ENCODE measurements at places on chromosomes 6 and 20. TPM values are rescaled to one million over a fixed set of nuclear protein-coding genes. Genes with fewer than 3 reads are reported as not detected.

DNA sequence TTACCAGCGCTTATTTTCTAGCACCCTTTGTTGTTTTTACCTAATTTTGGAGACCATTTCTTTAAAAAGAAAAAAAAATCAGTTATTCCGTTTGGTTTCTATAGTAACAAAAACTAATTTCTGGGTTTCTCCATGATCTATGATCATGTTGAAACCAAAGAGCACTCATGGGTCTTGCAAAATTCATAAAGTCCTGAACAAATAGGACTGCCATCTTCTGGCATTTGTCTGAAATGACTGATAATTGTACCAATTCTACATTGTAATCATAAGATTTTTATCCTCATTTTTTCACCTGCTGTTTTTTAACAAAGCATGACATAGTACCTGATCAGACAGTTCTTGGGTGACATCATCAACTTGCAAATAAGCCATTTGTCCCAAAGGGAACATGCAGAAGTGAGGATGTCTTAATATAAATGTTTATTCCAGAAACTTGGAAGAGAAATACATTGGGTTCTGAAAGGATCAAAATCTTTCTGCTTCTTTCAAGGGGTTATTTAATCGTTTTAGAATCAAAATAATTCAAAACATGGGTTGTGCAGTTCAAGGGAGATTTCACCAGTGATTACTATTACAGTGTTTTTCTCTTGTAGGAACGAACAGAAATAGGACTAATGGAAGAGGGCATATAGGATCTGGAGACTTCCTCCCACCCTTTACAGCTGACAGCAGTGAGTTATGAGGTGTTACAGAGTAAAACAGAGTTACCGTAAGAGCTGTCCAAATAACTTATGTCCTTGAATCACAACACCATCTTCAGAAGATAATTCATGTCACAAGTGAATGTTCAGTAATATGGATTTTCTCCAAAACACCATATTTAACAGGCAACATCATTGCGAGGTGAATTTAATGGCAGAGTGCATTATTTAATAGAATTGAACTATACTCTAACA lies 87.1 kb upstream of the GJE1 start:
- peaks cover 20% of the 10 kb centered on the region for H3K27me3 ChIP-seq
- H3K27ac ChIP-seq, result no peak overlapping the region
- H3K36me3 ChIP-seq, result no peaks in the 10 kb centered on the region
- H3K4me1 ChIP-seq, result no peaks in the 10 kb centered on the region

DNA sequence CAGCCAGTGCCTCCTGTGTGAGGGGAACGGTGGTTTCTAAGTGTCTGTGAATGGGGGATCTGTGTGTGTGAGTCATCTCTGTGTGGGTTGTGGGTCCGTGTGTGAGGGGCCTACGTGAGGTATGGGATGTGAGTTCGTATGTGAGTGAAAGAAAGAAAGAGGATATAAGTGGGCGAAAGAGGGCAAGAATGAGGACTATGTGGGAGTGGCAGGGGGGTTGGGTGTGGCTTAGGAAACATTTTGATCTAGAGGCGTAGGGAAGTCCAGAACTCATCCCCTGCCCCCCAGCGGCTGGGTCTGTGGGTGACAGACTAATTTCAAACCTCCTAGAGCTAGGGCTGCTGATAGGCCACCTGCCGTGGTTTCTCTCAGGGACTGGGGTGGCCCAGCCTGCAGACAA lies 35.5 kb downstream of the DHX35 start:
- H3K4me3 ChIP-seq, result peak overlapping the region; percentile 53
- peaks cover 72% of the 10 kb centered on the region for H3K36me3 ChIP-seq
- H3K4me1 ChIP-seq, result peaks cover 23% of the 10 kb centered on the region
- no peaks in the 10 kb centered on the region for H3K27me3 ChIP-seq

- H3K36me3 ChIP-seq, result peaks cover 99% of the 10 kb centered on the region
- ATAC-seq, result no peak
- peak overlapping the region; percentile 24 for H3K4me3 ChIP-seq
- H3K27me3 ChIP-seq, result no peaks in the 10 kb centered on the region
Observed at GRCh38 chr20:5570452-5570851, 179.7 kb upstream of the SHLD1 start.

DNA sequence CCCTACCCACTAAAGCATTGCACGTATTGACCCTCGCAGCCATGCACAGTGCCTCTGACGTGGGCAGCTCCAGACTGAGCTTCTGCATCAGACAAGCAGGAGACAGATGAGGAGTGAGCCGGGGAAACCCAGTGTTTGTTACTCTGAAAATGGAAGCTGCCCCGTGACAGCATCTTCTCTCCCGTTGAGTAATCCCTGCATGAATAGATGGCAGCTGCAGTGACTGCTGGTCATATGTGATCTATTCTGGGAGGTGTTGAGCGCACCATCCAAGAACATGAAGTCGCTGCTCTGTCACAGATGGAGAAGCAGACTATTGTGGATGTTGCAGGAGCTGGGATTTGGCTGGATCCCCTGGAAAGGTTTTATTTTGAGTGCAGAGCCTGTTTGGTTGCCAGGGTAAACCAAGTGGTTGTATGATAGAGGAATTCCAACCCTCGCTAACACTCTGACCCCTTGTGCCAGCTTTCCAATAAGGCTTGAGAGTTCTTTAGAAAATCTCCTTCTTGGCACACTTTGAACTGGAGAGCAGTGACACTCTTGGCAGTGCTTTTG lies 242.2 kb downstream of the NRN1 start:
- no peak overlapping the region for H3K4me3 ChIP-seq
- ATAC-seq, result no peak
- H3K4me1 ChIP-seq, result no peaks in the 10 kb centered on the region
- H3K27ac ChIP-seq, result no peak overlapping the region

DNA sequence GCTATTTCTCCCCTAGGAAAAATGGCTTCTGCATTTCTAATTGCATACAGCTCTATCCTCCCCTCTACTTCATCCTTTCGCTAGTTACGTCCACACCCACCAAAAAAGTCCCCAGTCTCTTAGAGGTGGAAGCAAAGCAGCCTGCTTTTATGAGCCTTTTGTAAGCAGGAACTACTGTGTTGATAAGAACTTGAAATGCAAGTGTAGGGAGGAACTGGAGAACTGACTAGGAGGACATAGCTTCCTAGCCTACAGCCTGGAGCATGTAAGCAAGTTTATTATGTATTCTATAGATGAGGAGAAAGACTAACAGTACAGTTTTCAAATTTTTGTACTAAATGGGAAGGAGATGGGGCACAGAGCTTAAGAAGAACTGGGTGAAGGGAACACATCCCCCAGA lies 10.3 kb downstream of the ARHGAP18 start:
- no peak overlapping the region for H3K4me3 ChIP-seq
- no peaks in the 10 kb centered on the region for H3K27me3 ChIP-seq
- H3K36me3 ChIP-seq, result no peaks in the 10 kb centered on the region
- H3K4me1 ChIP-seq, result peaks cover 6% of the 10 kb centered on the region

DNA sequence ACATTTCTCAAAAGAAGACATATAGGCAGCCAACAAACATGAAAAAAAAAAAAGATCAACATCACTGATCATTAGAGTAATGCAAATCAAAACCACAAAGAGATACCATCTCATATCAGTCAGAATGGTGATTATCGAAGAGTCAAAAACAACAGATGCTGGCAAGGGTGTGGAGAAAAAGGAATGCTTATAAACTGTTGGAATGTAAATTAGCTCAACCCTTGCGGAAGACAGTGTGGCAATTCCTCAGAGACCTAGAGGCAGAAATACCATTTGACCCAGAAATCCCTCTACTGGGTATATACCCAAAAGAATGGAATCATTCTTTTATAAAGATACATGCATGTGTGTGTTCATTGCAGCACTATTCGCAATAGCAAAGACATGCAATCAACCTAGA lies 303.8 kb upstream of the THEMIS start:
- no peak for ATAC-seq
- no peaks in the 10 kb centered on the region for H3K36me3 ChIP-seq
- H3K4me3 ChIP-seq, result no peak overlapping the region
- no peak overlapping the region for H3K27ac ChIP-seq
- H3K27me3 ChIP-seq, result no peaks in the 10 kb centered on the region
- H3K4me1 ChIP-seq, result no peaks in the 10 kb centered on the region

- H3K27me3 ChIP-seq, result no peaks in the 10 kb centered on the region
- peak; percentile 82 for ATAC-seq
- H3K4me3 ChIP-seq, result no peak overlapping the region
- H3K27ac ChIP-seq, result peak overlapping the region; percentile 72
- H3K4me1 ChIP-seq, result no peaks in the 10 kb centered on the region
Observed at GRCh38 chr6:135423649-135424128, 73.9 kb downstream of the AHI1 start.

DNA sequence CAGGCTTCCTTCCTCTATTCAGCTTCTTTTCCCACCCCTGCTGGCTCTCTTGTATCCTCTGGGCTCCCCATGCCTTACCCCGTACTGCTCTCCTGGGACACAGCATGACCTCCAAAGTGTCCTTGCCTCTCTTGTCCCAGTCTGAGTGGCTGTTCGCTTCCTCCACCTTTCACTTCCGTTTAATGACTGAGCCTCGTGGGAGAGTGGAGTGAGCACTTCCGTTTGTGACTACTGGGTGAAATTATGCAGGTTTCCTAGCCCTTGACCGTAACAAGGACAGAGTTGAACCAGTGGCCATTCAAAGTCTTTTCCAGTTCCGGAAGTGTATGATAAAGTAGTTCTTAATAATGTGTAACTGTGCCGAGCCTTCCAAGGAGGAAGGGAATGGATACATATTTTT lies 109.2 kb downstream of the ARID1B start:
- H3K4me3 ChIP-seq, result peak overlapping the region; percentile 51
- H3K36me3 ChIP-seq, result no peaks in the 10 kb centered on the region
- H3K27ac ChIP-seq, result peak overlapping the region; percentile 36

DNA sequence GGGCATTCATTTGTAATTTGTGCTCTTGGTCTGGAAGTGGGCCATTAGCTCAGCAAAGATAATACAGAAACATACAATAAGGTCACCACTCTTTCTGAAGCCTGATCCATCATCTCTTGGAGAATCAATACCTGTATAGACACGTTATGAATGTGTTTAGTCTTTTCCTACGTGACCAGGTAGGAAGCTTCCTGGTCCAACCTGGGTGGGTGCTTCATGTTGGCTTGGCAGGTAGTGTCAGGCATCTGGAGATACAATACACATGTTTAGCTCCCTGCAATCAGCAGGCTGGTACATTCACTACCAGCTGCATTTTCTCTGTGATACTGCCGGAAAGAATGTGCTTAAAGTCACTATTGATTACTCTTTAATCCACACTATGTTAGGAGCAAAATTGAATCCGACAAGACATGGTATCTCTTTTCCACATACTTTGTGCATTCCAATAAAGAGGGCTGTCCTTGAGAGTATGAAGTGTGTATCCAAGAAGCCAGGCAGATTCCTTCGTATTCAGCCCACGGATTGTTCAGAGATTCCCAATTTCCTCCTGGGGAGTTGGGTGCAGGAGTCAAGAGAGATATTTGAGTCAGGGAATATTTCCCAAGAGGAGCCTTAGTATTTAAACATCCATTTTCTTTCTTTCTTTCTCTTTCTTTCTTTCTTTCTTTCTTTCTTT lies 49.9 kb upstream of the RANBP9 start:
- peaks cover 30% of the 10 kb centered on the region for H3K4me1 ChIP-seq
- H3K36me3 ChIP-seq, result no peaks in the 10 kb centered on the region
- no peaks in the 10 kb centered on the region for H3K27me3 ChIP-seq
- peak overlapping the region; percentile 82 for H3K4me3 ChIP-seq
- ATAC-seq, result no peak

DNA sequence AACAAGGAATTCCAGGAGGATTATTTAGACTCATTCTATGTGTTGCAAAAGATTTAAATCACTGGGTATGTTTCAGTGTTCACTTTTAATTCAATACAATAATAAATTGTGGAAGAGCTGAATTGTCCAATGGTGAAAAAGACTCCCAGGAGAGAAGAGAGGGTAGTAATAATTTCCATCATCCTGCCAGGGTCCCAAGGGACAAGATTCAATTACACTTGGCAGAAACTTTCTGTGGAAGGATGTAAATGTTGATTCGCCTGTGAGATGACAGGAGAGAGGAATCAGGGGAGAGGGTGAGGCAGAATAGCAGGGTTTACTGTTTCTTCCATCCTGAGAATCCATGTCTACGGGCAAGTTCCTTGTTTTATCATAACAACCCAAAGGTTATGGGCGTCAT lies 342.7 kb downstream of the ESR1 start:
- peaks cover under 1% of the 10 kb centered on the region for H3K4me1 ChIP-seq
- ATAC-seq, result no peak
- H3K36me3 ChIP-seq, result peaks cover 91% of the 10 kb centered on the region
- H3K27ac ChIP-seq, result no peak overlapping the region
- no peaks in the 10 kb centered on the region for H3K27me3 ChIP-seq

DNA sequence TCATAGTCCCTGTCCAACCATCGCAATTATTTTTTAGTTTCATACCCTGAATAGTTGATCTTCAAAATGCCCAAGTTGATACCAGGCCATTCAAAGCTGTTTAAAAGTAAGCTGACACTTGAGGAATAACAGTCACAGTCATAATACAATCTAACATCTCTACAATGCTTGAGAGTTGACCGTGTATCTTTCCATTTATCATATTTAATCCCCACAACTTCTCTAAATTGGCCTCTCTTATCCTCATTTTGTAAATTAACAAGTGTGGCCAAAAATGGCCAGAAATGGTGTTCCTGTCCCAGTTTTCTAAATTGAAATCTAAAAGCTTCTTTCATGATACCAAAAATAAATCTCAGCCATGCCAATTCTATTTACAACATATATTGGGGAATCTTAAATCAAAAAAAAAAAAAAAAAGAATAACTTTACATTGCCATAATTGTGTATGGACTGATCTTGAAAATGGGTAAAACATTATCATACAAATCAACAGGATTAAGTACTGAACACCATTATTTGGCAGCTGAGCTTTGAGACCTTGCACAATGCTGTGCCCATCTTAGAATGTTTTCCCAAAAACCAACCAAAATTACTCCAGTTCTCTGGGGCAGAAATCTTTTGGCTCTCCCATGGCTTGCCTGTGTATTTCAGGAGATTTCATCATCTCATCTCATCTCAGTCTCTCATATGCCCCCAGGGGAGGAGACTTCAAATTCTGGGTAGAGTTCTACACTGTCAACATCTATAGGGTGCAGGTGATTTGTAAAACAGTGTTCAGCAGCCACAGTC lies 448.7 kb upstream of the JARID2 start:
- H3K27ac ChIP-seq, result peak overlapping the region; percentile 46
- H3K27me3 ChIP-seq, result no peaks in the 10 kb centered on the region
- peaks cover 16% of the 10 kb centered on the region for H3K4me1 ChIP-seq
- no peaks in the 10 kb centered on the region for H3K36me3 ChIP-seq
- no peak for ATAC-seq

GRCh38 chr20:50789968-50790650 lies 4.8 kb upstream of the BCAS4 start:
- no peaks in the 10 kb centered on the region for H3K36me3 ChIP-seq
- no peak for ATAC-seq
- no peaks in the 10 kb centered on the region for H3K4me1 ChIP-seq
- H3K27me3 ChIP-seq, result no peaks in the 10 kb centered on the region
- peak overlapping the region; percentile 61 for H3K27ac ChIP-seq

GRCh38 chr20:37392441-37393195 lies 46.7 kb downstream of the SRC start:
- H3K27me3 ChIP-seq, result no peaks in the 10 kb centered on the region
- ATAC-seq, result peak; percentile 38
- H3K4me1 ChIP-seq, result no peaks in the 10 kb centered on the region
- no peak overlapping the region for H3K4me3 ChIP-seq
- no peak overlapping the region for H3K27ac ChIP-seq
- H3K36me3 ChIP-seq, result no peaks in the 10 kb centered on the region

MCM9 gene
- 21.7 TPM for total RNA-seq

TNNC2 gene
- 0.37 TPM for total RNA-seq

CST1 gene
- not detected for total RNA-seq

TCF15 gene
- not detected for total RNA-seq

Measured in activated T-helper 17 cell treated with anti-CD3 and anti-CD28 coated beads, Interleukin-2, amount 50 U/mL, for 72 hours (primary cell).